ENCODE measurements at places on chromosomes 2 and 18.

- DNase-seq = no peak
These were observed at the start of gene OSR1 for GRCh38 chr2:19358242-19359020. Gene OSR1 (minus strand): TSS chr2:19358623. CDS start chr2:19353805, 4,818 bp downstream.

- no peak for DNase-seq
These were observed 95.9 kb upstream of the STON1 start for GRCh38 chr2:48434101-48434500.

GRCh38 chr18:39396168-39396567 lies 1830.6 kb upstream of the CELF4 start:
- DNase-seq = no peak

- DNase-seq = no peak
These were observed 213.8 kb downstream of the SMAD2 start for GRCh38 chr18:47716632-47717185.
